Upper lobe of left lung (tissue), 6 donors: ENCODE measurements at places on chromosomes 13 and 19.

- no peak for DNase-seq
These were observed 5.4 kb downstream of the BCAT2 start for GRCh38 chr19:48805452-48805851.

GRCh38 chr19:4503132-4503824 is 15.0 kb downstream of the PLIN4 start:
- peak; percentile 82 for DNase-seq

DNA sequence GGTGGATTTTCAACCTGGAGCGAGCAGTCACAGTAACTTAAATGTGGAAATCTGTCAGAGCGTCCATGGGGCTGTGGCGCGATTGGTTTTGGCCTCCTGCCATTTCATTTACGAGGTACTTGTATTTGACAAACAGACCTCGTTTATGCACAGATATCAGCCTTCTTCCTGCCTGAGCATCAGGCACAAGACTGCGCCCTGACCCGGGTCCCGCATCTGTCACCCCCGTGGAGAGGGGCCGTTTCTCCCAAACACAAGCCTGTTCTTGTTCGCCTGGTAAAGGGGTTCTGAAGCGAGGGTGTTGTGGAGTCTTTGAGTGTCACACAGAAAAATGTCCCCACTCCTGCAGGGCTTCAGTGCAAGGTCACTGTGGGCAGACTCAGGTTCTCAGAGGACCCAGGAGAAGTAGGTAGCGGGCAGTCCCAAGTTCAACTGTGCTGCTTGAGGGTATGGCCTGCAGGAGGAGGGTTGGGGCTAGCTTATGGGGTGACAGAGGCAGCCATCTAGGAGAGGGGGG is 202.3 kb downstream of the URI1 start:
- no peak for DNase-seq

GRCh38 chr19:46364359-46364758 is 17.5 kb downstream of the PPP5C start:
- DNase-seq = no peak

GRCh38 chr13:111407381-111408131 is 87.1 kb downstream of the TEX29 start:
- no peak for DNase-seq

GRCh38 chr19:10538204-10538983 is 5.3 kb upstream of the ATG4D start:
- no peak for DNase-seq

DNA sequence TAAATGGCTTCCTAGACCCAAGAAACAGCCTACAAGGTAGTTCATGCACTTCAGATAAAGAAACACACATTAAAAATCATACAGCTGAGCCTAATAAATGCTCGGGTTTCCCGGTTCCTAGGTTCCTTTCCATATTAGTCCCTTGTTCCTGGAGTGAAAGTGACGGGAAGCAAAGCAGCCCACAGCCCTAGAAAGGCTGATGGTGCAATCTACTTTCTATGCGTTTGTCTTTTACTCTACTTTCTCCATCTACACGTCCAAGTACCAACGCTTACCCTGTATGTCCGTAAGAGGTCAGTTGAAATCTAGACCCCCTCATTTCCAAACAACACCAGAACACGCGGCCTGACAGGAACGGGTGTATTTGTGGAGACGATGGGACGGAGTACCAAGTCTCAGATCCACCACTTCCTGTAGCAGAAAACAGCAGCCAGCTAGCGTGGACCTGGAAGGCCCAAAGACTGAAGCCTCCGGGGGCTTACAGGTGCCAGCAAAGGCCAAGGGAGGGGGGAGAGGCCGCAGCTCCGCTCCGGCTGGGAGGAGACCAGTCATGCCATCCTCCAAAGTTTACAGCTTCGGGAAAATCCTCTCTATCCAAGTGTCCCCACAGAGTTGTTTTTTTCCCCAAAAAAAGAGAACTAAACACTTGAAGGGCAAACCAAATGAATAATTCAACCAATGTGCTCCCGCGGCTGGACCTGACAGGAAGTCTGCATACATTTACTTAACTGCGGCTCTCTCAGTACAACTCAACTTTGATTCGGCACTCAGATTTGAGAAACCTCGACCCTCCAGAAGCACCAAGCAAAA is 34.1 kb downstream of the STK24 start:
- no peak for DNase-seq

GRCh38 chr19:45640849-45641273 is 1.7 kb upstream of the EML2 start:
- no peak for DNase-seq

DNA sequence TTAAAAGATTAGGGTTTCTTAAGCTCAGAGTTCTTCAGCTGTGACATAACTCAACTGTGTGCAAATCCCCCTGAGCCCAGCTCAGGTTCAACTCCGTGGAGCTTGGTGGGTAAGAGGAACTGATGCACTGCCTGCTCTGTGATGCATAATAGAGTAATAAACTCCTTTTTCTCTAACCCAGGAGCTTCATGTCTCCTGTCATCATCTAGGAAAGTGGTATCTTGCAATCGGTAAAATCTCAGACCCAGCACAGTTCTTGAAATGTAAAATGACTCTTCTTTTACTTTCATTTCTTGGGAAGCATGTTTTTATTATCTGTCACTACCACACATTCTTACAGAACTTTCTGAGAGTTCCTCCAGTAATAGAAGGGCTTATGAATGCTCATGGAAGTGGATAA is 123.8 kb upstream of the PCDH9 start:
- no peak for DNase-seq

- DNase-seq = no peak
These were observed 16.0 kb upstream of the EMC10 start for GRCh38 chr19:50460161-50460765.

DNA sequence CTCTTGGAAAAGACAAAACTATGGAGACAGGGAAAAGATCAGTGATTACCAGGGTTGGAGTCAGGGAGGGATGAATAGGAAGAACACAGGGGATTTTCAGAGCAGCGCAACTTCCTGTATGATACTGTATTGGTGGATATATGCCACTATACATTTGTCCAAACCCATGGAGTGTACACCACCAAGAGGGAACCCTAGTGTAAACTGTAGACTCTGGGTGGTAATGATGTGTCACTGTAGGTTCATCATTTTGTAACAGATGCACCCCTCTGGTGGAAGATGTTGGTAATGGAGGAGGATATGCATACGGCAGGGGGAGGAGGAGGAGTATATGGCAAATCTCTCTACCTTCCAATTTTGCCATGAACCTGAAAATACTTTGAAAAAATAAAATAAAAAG is 68.1 kb downstream of the UFM1 start:
- DNase-seq = no peak

GRCh38 chr19:35279374-35279773 is 3.0 kb upstream of the HAMP start:
- no peak for DNase-seq

DNA sequence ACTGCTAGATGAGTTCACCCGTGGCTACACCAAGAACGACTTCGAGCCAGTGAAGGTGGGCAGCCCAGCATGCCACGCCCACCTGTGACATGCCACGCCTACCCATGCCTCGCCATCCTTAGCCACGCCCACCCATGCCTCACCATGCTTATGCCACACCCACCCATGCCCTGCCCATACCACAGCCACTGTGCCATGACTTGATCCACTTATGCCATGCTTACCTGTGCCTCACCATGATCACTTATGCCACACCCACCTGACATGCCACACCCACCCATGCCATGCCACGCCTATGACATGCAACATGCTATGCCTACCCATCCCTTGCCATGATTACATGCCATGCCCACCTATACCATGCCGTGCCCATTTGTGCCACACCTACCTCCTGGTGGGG is 12.9 kb upstream of the USE1 start:
- DNase-seq = no peak

GRCh38 chr13:32627793-32628192 is 41.5 kb downstream of the PDS5B start:
- DNase-seq = no peak

DNA sequence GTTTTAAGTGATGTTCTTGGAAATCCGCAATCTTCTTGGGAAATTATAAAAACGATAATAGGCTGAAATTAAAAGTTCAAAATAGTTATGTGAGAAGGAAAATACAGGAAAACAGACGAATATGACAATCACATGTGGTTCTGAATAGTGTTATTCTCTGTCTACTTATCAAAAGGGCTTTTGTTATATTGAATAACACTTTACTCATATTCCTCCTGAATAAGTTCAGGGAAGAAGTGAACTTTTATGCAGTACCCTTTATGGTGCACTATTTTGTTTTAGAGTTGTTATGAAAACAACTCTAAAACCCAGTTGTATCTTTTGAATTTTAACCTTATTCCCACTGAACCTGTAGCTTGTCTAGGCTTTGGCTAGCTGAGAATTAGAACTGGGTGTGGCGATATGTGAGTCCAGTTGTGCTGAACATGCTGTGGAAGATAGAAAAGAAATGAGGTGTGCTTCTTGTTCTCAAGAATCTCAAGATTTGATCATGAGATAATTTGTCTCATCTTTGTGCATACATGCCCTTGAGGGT is 384.4 kb downstream of the LMO7 start:
- DNase-seq = no peak

- no peak for DNase-seq
These were observed 30.4 kb upstream of the HMGB1 start for GRCh38 chr13:30496147-30496546.

GRCh38 chr19:39917561-39918182 is 16.8 kb downstream of the FCGBP start:
- no peak for DNase-seq

DNA sequence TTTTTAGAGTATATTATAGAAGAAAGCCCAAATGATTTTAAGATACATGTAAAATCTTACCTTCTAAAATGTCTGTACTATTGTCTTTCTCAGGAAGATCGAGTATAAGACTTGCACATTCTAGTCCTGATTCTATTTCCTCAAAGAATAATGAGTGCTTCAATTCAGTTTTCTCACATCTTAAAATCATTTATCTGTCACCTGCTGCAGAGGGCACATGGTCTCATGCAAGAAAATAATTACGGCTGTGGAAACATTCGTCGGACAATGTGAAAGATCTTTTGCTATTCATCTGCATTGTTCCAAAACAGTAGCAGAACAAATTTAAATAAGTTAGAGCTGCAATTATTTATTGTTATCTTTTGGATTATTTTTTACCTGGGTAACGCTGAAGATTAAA is 1403.5 kb downstream of the PCDH9 start:
- DNase-seq = no peak

DNA sequence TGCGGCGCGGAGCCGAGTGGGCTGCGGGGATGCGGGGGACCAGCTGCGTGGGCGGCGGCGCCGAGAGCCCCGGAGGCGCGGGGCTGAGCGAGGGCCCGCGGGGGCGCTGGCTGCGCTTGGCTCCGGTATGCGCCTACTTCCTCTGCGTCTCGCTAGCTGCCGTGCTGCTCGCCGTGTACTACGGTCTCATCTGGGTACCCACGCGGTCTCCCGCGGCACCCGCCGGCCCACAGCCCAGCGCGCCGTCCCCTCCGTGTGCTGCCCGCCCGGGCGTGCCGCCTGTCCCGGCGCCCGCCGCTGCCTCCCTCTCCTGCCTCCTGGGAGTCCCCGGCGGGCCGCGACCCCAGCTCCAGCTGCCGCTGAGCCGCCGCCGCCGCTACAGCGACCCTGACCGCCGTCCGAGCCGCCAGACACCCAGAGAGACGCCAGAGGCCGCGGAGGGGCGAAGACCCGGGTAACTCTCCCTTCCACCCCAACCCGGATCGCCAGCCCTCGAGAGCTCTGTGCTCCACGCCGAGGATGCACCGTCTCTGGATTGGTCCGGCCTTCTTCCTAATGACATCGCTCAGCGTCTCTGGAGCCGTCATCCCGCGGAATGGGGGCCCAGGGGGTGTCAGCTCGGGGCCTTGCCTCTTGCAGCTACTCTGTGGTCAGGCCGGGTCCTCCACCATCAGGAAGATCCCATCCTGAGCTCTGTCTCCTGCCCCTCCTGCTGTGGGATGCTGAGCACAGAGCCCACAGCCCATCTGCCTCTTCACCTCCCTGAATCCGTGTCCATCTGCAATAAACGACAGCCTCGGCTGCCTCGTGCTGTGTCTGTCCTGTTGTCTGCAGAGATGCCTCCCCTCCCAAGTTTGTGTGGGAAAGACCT is 441 bp downstream of the INAFM1 start:
- no peak for DNase-seq

GRCh38 chr13:76953968-76954367 is 5.7 kb downstream of the ACOD1 start:
- no peak for DNase-seq

GRCh38 chr13:95607366-95607765 is 37.1 kb downstream of the DZIP1 start:
- no peak for DNase-seq

- no peak for DNase-seq
These were observed 753.6 kb downstream of the LIG4 start for GRCh38 chr13:107461751-107462150.

DNA sequence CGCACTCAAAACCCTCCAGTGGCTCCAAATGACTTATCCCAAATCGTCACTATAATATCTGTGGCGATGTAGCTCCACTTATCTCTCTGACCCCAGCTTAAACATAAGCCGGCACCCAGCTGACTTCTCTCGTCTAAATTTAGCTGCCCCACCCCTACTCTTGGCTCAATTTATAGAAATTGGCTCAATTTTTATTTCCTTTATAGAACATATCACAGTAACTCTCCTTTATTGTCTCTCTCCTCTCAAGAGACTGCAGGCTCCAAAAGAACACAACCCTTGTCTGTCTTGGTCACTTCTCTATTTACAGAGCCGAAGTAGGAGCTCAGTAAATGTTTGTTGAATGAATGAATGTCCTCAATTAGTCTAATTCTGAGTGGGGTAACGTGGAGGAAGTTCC is 805 bp downstream of the ZNF784 start:
- DNase-seq = no peak

GRCh38 chr13:111177081-111177711 is 62.1 kb downstream of the ARHGEF7 start:
- peak; percentile 45 for DNase-seq

DNA sequence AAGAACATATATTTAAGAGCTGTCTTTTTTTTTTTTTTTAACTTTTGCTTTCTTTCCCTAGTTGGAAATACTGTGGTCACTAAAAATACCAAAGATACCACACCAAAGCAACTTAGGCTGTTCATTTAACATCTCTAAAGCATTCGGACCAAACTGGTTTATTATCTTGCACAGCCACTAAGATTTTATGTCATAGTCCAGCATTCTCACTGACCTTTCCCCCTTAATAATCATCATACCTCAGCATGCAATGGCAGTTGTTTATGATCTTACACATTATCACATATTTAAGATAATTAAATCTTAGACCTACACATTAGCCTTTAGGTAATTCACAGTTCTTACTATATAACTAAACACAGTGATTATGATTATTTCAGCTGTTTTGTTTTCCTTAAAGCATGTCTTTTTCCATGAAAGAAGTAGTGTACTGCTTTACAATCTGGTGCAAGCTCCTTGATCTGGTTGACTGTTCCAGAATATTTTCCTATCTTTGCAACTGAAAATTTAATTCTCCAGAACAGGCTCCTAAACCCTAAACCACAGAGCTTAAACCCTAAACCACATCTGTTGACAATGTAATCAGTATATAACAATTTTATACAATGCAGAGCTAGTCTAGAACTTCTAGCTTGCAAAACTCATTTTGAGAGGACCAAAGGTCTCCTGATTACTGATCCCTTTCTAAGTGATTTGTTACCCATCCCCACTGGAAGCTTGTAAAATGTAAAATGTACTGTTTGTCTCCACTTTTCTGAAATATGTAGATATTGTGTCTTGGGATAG is 74.2 kb downstream of the CDK8 start:
- no peak for DNase-seq
